NCI-H460 (cell line): ENCODE measurements at places on chromosomes 6 and 20.
A peak's percentile ranks its signal among the peaks of the same experiment; 100 is the strongest.

GRCh38 chr6:107871976-107872375 is 47.9 kb upstream of the SCML4 start:
- no peak for DNase-seq

- DNase-seq, result no peak
These were observed 14.0 kb downstream of the HIVEP1 start for GRCh38 chr6:12026120-12026519.

DNA sequence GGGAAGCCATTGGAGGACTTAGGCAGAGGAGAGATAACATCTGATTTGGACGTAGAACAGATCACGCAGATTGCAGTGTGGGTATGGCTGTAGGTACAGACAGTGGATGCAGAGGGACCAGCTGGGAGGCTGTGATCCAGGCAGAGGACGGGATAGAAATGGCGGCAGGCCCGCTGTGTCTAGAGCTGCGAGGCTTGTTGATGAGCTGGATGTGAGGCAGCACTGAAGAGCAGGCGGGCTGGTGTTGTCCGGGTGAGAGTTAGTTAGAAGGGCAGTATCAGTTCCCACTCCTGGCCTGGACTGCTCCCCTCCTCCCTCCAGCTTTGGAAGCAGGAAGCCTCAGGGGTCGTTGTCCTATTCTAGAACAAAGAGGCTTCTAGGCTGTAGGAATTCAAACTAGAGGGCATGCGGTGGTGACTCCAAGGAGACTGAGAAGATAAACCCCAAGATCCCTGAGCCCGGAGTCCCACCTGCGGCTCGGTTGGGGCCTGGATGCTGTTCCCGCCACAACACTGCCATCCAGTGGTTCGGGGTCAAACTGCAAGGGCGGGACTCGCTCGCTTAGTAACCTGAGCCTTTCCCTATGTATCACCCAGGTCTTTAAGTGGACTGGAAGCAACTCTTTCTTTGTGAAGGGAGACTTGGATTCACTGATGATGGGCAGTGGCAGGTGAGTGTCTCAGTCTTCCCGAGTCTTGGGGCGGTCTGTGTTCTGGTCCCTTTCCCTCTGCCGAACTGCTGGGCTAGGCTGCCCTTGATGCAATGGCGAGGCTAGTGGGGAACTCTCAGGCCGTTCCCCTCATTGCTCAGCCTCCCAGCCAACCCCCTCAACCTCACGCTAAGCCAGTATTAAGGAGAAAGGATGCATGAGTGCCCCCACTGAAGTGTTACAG is 11.2 kb downstream of the TLDC2 start:
- peak; percentile 71 for DNase-seq

- DNase-seq, result peak; percentile 48
These were observed 1.0 kb downstream of the IGF2R start for GRCh38 chr6:159969921-159970320.

GRCh38 chr6:147808640-147809039 is 300.1 kb downstream of the SAMD5 start:
- DNase-seq, result no peak

GRCh38 chr6:131936156-131936555 is 15.0 kb downstream of the CCN2 start:
- no peak for DNase-seq

DNA sequence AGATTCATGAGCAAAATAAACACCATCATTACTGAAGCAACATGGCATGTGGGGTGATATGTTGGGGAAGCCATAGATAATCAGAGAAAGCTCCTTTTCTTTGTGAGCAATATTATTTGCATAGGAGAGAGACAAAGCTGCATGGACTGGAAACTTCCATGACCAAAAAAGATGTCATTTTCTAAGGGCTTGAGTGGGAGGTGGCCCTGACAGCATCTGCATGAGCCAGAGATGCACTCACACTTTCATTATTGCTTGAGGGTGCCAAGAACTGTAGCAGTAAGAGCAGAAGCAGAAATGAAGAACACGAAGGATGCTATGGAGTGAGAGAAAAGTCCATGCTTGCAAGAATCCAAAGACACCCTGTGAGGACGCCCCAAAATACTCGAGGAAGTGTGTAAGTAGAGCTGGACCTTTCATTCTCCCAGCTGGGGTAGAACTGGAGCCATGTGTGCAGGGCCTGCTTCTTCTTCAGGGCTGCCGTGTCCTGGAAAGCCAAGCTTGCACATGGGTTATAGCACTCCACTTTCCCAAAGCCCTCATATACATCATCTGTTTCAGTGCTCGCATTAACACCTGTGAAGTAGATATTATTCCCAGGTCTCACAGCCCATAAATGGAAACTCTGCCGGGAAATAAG is 851.2 kb downstream of the DHX35 start:
- DNase-seq, result no peak

GRCh38 chr6:130758813-130759212 is 68.4 kb upstream of the SMLR1 start:
- DNase-seq, result no peak

- DNase-seq, result no peak
These were observed 11.7 kb downstream of the SYNDIG1 start for GRCh38 chr20:24481173-24481572.

GRCh38 chr6:159463119-159463829 is 229.8 kb downstream of the SOD2 start:
- no peak for DNase-seq

GRCh38 chr20:43724383-43724782 is 2.4 kb downstream of the GTSF1L start:
- no peak for DNase-seq
